Stimulated activated CD8-positive, alpha-beta memory T cell treated with anti-CD3 and anti-CD28 coated beads, Interleukin-7, amount 100 ng/mL, for 1 hour (primary cell): ENCODE measurements at places on chromosomes 7 and 10.

GRCh38 chr7:68684246-68684839, 913.9 kb upstream of the AUTS2 start:
- DNase-seq, result no peak

GRCh38 chr10:102752934-102753664, 9.4 kb downstream of the WBP1L start:
- DNase-seq, result no peak

DNA sequence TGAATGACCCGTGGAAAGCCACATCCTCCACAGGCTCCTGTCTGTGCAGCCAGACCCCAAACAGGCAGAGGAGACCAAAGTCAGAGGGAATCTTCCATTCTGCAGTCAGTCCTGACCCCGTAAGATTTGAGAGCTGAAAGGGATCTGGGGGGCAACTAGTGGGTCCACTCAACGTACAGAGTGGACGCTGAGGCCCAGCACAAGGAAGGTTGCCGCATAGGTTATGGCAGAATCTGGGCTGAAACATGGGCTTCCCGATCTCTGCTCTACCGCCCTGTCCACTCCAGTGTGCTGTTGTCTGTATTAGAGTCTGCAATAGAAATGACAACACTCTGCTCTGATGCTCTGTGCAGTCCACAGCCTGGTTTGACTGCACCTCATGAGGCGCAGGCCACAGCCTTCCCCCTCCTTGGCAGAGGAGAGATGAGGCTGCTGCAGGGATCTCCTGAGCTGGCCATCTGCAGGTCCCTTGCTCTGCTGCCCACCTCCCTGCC, 7.9 kb upstream of the ZNF22 start:
- no peak for DNase-seq

DNA sequence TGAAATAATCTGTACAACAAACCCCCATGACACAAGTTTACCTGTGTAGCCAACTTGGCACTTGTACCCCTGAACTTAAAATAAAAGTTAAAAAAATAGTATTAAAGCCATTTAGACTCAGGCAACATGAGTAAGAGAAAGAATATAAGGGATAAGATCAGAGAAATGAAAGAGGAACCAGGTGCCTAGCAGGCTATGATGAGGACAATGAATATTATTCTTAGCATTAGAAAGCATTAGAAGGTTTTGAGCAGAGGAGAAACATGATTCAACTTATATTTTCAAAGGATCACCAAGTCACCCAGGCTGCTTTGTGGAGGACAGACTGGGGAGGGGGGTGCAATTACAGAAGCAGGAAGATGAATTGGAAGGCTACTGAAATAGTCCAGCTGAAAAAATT, 48.1 kb upstream of the TES start:
- DNase-seq, result no peak

DNA sequence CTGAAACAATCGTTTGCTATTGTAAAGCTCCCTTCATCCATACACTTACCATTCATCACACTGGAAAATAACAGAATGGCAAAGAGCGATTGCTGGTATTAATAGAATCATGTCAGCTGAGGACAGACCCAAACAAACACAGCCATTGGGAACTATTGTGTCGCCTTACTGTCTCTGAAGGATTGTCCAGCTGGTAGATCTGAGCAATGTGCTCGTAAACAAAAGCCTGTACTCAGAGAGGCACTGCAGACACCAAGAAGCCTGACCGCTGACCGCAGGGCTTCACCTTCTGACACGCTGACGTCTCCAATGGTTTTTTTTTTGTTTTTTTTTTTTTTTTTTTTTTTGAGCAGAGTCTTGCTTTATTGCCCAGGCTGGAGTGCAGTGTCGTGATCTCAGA, 151.0 kb upstream of the FRMD4A start:
- DNase-seq, result no peak

DNA sequence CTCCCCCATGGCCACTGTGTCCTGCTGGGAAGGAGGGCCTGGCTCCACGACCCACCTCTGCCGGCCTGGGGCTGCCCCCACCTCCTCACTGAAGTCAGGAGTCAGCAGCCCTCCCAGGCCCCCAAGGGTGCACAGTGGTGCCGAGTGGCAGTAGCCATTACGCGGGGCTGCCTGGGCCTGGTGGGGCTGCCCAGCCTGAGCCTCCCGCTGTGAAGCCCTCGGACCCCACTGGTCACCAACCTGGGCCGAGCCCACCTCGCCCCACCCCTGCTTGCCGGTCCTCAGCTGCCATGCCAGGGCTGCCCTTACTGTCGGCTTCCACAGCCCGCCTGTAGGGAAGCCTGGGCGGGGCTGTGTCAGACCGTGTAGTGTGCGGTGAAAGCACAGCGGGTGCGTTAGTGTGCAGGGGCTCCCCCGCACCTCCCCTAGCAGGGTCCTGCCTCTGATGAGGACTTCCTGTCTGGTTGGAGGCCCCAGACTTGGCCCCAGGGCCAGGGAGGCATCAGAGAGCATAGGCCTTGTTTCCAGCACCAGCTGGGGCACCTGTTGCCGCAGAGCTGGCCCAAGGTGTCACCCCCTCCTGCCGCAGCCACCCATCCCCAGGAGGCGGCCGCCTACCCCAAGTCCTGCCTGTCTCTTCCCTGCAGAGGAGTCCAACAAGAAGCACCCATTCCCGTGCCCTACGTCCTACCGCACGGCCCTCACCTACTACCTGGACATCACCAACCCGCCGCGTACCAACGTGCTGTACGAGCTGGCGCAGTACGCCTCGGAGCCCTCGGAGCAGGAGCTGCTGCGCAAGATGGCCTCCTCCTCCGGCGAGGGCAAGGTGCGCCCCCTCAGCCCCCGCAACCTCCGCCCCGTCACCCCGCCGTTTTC, 10.0 kb downstream of the TMEM120A start:
- no peak for DNase-seq

DNA sequence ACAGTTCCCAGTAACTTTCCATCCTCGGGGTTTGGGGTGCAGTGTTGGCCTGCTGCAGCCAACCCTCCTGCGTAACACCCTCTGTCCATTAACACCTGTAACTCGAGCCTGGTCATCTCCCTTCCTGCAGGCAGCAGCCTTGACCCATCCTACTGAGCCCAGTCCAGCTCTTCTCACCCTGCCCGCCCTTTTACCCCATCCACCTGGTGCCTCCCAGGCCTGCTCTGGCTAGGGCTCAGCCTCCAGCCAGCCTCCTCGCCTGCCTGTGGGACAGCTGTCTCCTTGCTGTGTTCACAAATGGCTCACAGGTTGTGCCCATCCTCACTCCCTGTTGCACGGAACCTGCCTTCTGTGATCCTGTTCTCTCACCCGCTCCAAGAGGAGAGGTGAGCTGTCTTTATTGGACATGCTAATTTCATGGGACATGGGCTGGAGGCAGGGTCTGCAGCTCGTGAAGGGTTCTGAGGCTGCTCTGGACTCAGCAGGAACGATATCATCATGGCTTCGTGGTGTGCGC, 277.2 kb upstream of the TCERG1L start:
- DNase-seq, result no peak

GRCh38 chr10:37734971-37735370, 122.4 kb downstream of the ZNF248 start:
- DNase-seq, result no peak

DNA sequence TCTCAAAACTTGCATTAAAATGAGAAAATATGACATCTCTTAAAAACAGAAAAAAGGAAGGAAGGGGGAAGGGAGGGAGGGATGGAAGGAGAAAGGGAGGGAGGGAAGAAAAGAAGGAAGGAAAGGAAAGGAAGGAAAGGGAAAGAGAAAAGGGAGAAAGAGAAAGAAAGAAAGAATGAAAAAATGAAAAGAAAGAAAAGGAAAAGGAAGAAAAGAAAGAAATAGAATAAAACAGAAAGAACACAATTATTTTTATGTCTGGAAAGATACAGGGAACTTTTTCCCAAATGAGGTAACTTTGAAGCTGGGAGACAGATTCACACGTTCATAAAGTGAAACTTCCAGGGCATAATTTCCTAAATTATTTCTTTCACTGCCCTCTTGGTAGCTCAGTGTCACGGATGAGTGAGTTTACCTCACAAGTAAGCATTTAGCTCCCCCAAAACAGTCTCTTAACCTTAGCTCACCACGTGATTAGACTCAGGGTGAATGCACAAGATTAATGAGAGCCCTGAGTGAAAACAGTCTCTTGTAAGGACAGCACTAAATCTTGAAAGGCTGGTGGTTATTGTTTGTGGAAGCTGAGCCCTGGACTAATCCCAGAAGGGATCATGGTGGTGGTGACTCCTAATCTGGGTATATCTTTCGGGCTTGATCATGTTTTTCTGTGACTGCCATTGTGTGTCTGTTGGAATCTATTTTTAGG, 74.1 kb upstream of the HDAC9 start:
- DNase-seq, result no peak

GRCh38 chr7:102287981-102288278, 1.3 kb downstream of the SH2B2 start:
- no peak for DNase-seq
